Sigmoid colon (tissue), 7 donors: ENCODE measurements at places on chromosomes 7 and 10. TPM values are rescaled to one million over a fixed set of nuclear protein-coding genes. Genes with fewer than 3 reads are reported as not detected.

Gene ACTL6B
- total RNA-seq = not detected

DNA sequence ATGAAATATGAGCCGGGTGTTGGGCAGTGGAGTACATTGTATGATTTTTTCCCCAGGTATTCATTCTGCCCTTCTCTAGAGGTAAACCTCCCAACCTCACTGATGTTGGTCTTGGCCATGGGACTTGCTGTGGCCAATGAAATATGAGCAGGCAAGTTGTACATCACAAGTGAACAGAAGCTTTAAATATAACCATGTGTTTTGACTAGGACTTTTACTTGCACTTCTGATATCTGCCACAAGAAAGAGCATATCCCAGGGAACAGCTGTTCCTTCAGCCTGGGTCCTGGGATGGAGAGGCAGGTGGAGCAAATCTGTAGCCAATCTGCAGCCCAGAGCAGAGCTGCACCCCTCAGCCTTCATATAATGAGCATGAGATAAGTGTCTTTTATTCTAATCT, 109.8 kb upstream of the PALS2 start:
- H3K4me3 ChIP-seq = no peak overlapping the region
- no peaks in the 10 kb centered on the region for H3K27me3 ChIP-seq
- no peak overlapping the region for H3K27ac ChIP-seq
- no peaks in the 10 kb centered on the region for H3K36me3 ChIP-seq

- no peak overlapping the region for H3K4me3 ChIP-seq
- no peaks in the 10 kb centered on the region for H3K36me3 ChIP-seq
- peak; percentile 87 for DNase-seq
- H3K27me3 ChIP-seq = no peaks in the 10 kb centered on the region
- H3K27ac ChIP-seq = peak overlapping the region; percentile 71
These were observed 23.4 kb downstream of the FAM107B start for GRCh38 chr10:14751014-14751896.

DNA sequence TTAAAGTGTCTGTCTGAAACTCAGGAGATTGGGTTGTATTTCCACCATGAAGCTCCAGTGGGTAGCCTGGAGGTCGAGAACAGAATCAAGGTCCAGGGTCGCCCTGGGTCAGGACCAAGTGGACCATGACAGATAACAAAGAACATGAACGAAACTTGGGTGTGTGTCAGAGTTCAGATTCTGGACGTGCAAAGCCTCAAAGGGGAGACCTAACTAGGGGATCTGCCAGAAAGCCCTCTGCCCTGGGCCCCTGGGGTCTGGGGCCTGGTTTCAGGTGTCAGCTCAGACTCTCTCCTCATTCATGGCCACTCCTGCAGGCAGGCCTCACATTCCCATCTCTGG, 1.6 kb downstream of the RASSF4 start:
- peaks cover 24% of the 10 kb centered on the region for H3K4me1 ChIP-seq
- peak overlapping the region; percentile 65 for H3K4me3 ChIP-seq
- peak overlapping the region; percentile 93 for H3K27ac ChIP-seq
- DNase-seq = no peak
- H3K27me3 ChIP-seq = no peaks in the 10 kb centered on the region

- H3K4me1 ChIP-seq = no peaks in the 10 kb centered on the region
- H3K27ac ChIP-seq = no peak overlapping the region
- H3K36me3 ChIP-seq = no peaks in the 10 kb centered on the region
- no peaks in the 10 kb centered on the region for H3K27me3 ChIP-seq
- no peak for DNase-seq
These were observed 135.3 kb upstream of the VWC2 start for GRCh38 chr7:49638166-49638565.

Gene CC2D2B
- total RNA-seq = 4.3 TPM

DNA sequence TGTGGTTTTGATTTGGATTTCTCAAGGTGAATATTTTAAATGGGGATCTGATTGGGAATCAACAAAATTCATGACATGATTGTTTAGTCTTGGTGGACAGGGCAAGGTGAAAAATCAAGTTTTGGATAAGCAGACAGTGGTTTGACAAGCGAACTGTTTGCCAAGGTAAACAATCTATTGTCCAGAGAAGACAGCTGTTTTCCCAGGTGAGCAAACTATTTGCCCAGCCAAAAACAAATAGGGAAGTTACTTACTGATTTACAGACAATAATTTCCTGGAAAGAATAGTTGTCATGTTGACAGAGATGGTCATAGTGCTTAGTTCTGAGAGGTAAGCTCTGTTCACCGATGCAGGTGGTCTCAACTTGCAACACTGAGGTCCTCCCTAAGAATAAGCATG, 94.0 kb upstream of the STEAP1B start:
- no peak overlapping the region for H3K27ac ChIP-seq
- DNase-seq = no peak
- no peaks in the 10 kb centered on the region for H3K27me3 ChIP-seq
- no peak overlapping the region for H3K4me3 ChIP-seq

GRCh38 chr10:34780818-34781380, 34.2 kb downstream of the PARD3 start:
- no peaks in the 10 kb centered on the region for H3K27me3 ChIP-seq
- peak; percentile 81 for DNase-seq
- no peaks in the 10 kb centered on the region for H3K36me3 ChIP-seq
- peak overlapping the region; percentile 25 for H3K27ac ChIP-seq

Gene EFCAB10
- not detected for total RNA-seq

- H3K4me3 ChIP-seq = no peak overlapping the region
- peak overlapping the region; percentile 77 for H3K27ac ChIP-seq
- no peaks in the 10 kb centered on the region for H3K36me3 ChIP-seq
These were observed 129.4 kb downstream of the RGS10 start for GRCh38 chr10:119413093-119413453.

DNA sequence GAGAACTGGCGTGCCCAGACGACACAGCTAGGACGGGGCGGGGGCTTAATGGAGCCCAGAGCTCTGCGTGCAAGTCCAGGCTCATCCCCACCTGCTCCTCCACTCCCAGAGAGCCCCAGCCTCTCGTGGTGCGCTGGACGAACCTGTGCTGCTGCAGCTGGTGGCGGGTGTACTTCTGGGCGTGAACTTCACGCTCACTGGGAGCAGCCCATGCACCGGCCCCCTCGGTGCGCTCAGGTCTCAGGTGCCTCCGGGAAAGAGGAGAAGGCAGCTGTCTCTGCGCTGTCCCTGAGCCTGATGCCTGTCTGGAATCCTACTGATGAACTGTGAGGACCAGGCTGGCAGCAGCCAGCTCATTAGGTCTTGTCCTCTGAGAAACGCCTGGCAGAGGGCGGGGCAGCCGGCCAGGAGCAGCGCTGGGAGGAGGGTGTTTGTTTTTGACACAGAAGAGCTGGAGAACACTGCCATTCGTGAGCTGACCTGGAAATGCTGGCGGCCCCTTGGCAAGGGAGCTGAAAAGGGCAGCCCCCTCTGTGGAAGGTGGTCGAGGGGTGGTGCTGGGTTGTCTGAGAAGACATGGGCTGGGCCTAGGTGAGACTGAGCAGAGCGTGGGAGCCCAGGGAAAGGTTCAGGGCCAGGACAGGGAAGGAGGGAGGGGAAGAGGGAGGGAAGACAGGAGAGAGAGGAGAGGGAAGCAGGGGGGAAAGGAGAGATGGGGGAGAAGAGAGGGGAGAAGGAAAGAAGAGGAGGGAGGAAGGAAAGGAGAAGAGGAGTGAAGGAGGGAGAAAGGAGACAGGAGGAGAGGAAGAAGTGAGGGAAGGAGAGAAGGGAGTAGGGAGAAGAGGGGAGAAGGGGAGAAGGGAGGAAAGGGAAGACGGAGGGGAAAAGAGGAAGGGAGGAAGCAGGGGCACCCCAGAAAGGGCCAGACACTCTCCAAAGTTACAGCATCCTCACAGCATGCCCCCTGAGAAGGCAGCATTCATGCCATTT, 53.5 kb upstream of the TNS3 start:
- peak overlapping the region; percentile 75 for H3K27ac ChIP-seq
- no peak overlapping the region for H3K4me3 ChIP-seq
- peaks cover 63% of the 10 kb centered on the region for H3K4me1 ChIP-seq
- H3K27me3 ChIP-seq = no peaks in the 10 kb centered on the region
- peak; percentile 80 for DNase-seq
- H3K36me3 ChIP-seq = no peaks in the 10 kb centered on the region

DNA sequence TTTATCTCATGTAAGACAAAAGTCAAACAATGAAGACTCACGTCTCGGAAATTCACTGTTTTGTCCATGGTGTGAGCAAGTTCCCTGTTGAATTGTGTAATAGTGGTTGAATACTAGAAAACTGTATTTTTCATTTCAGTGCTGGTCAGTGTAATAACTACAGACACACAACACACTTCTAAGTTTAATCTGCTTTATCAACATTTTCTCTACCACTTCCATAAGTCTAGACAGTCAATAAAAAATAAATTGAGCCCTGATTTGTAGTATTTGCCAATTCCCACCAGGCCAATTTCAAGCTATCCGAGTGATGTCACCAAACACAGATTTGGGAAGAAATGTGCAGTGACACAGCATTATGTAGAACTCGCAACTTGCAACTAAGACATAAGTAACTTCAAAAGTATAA, 81.9 kb downstream of the GPR141 start:
- no peaks in the 10 kb centered on the region for H3K4me1 ChIP-seq
- no peak for DNase-seq
- H3K36me3 ChIP-seq = no peaks in the 10 kb centered on the region
- no peak overlapping the region for H3K4me3 ChIP-seq
- no peak overlapping the region for H3K27ac ChIP-seq
- H3K27me3 ChIP-seq = no peaks in the 10 kb centered on the region
